ENCODE measurements at places on chromosomes 5 and 9.

DNA sequence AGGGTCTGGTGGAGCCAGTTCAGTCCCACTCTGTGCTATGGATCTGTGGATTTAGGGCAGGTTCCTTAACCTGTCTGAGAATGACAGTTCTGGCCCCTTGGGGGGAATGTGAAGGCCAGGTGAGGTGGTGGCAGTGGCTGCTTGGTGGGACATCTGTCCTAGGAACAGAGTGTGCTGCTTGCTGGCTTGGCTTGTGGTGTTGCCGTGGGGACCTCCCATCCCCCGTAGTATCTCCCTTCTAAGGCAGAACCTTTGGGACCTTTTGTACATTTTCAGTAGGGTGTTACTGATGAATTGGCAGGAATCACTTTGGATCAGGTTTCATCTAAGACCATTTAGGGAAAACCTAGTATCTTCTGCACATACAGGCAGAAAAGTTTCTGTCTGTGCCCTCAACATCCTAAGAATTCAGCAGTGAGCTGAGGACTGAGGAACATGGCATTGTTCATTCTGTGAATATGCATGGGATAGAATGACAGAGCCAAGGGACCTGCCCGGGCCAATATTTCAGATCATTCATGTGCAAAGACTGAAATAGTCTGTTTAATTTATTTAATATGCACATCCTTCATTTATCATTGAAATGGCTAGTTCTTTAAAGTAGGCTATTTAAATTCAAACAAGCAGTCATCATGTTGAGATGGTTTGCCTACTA is 64.6 kb downstream of the WNK2 start:
- no peak for DNase-seq

DNA sequence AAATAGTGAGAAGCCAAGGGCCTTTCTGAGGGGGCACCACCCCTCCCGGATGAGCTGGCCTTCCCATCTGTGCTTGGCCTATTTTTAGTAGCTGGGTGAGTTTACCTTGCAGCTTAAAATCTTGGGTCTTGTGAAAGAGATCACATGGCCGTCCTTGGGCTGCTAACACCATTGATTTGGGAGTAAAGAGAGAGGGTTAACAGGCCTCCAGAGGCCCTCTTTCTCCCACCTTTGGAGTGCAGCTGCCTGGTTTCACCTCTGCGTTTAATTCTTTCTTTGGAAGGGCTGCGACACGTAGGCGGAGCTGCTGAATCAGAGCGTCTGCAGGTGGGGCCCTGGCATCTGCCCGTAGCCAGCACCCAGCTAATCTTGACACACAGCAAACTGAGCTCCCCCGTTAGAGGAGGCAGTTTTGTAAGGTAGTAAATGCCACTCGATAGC is 12.8 kb downstream of the OLFM1 start:
- DNase-seq, result peak; percentile 71

DNA sequence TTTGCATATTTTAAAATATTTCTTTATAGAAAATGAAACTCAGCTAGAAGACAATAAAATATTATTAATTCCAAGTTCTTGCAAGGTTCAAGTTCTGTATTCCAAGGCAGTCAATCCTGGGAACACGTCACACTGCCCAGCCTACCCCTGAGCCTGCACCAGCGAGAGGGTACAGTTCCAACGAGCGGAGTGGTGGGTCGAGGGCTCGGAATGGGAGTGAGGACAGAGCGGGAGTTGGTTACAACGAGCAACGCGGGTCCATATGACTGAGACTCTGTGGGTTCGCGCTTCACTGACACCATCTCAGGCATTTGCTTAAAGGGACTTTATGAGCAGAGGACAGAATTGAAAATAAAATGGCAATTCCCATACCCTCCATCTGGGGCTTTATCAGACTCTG is 40.0 kb upstream of the SPTLC1 start:
- no peak for DNase-seq

GRCh38 chr5:107476783-107477182 is 194.0 kb downstream of the EFNA5 start:
- no peak for DNase-seq

DNA sequence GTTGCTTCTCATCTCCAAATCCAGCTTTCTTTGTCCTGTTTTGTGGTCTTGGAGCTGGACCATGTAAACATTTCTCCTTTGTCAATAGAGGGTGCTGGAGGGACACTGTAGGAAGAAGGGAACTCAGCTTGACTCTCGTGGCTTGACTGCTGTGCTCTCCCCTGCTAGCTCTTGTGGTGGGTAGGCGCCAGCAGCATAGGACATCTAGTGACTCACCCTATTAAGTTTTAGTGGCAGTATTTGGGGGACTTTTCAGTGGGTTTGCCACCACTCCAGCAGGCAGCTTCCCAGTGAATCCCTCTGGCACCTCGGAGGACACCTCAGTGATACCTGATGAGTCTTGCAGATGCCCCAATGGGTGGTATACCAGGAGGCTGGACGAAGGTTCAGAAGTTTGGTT is 97.8 kb downstream of the TSSK1B start:
- DNase-seq, result peak; percentile 61

GRCh38 chr9:129006328-129007034 is 21.6 kb downstream of the SH3GLB2 start:
- DNase-seq, result peak; percentile 90

DNA sequence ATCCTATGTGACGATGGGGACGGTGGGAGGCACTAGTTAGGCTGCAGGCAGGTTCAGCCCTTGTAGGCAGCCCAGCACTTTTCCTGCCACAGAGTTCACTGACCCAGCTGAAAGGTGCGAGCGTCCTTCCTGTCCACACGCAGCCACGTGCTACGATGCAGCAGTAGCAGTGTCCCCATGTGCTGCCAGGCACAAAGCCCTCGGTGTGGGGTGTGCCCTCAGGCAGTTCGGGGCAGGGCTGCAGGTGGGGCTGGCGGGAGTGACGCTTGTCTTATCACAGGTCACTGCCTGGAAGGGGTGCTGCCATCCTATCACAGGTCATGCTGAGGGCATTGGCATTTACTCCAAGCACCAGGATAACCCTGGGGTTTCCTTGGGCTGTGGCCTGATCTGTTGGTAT is 46.8 kb upstream of the CLPTM1L start:
- no peak for DNase-seq

GRCh38 chr5:94746731-94747124 is 128.3 kb downstream of the SLF1 start:
- DNase-seq, result no peak

DNA sequence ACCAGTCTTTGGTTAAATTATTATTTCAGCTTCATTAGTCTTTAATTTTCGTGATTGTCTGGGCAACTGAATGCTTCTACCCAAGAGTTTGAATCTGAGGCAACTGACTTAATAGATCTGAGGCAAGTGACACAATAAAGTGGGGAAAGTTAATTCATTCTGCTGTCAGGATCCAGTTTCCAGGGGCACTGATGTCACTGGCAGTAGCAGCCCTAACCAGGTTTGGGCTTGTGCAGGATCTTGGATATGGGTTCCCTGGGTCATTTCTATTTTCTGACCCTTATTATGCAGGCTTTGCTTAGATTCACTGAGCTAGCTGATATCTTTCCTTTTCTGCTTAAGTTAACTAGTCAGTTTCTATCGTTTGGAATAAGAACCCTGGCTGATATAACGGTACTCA is 9.6 kb downstream of the SREK1IP1 start:
- DNase-seq, result no peak

DNA sequence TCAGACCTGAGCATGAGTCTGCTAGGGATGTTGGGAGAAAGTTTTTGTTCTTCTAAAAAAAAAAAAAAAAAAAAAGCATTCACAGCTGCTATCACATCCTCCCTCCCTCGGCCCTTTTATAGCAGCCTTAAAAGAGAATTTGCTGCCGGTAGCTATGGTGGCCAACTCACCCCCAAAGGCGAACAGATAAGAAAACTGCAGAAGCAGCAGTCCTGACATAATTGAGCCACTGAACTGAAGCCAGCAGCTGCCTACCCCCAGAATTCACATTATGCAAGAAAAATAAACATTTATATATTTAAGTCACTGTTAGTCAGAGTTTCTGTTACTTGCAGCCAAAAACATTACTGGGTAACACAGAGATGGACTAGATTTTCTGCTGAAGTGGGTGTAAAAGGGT is 124.3 kb upstream of the SMARCA2 start:
- no peak for DNase-seq

DNA sequence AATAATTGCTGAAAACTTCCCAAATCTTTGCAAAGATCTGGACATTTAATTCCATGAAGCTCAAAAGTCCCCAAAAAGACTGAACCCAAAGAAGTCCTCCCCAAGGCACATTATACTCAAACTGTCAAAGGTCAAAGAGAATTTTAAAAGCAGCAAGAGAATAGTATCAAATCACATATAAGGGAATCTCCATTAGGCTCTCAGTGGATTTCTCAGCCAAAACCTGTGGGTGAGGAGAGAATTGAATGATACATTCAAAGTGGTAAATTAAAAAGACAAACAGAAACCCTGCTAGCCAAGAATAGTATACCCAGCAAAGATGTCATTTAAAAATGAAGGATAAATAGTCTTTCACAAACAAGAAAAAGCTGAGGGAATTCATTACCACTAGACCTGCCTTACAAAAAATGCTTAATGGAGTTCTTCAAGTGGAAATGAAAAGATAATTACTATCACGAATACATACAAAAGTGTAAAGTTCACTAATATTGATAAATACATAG is 134.1 kb downstream of the NDUFS4 start:
- no peak for DNase-seq

DNA sequence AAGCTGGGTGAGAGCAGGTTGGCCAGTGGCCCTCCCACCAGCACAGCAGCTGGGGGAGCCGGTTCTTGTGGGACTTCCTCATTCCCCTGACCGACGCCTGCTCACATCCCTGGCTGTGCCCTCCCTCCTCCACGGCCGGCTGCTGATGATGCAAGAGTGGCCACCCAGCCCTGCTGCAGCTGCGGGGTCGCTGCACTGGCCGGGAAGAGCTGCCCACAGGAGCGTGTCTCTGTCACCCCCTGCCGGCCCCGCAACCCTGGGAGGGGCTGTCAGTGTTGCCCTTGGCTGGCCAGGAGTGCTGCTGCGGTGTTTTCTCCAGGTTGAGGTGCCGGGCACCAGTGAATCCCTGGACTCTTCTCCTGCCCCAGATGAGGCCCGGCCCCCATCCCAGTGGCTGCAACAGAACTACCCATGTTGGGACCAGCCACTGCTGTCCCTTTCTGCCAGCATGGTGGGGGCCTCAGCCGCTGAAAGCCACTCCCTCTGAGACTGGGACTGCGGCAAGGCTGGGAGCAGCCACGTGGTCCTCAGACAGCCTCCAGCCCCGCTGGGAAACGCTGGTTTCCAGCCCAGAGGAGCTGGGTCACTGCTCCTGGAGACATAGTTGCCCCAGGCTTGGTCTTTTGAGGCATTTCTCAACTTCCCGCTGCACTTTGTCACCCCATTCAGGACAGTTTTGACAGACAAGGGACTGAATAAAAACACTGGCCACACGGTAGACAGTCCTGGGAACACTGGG is 739 bp downstream of the CARD9 start:
- DNase-seq, result no peak

DNA sequence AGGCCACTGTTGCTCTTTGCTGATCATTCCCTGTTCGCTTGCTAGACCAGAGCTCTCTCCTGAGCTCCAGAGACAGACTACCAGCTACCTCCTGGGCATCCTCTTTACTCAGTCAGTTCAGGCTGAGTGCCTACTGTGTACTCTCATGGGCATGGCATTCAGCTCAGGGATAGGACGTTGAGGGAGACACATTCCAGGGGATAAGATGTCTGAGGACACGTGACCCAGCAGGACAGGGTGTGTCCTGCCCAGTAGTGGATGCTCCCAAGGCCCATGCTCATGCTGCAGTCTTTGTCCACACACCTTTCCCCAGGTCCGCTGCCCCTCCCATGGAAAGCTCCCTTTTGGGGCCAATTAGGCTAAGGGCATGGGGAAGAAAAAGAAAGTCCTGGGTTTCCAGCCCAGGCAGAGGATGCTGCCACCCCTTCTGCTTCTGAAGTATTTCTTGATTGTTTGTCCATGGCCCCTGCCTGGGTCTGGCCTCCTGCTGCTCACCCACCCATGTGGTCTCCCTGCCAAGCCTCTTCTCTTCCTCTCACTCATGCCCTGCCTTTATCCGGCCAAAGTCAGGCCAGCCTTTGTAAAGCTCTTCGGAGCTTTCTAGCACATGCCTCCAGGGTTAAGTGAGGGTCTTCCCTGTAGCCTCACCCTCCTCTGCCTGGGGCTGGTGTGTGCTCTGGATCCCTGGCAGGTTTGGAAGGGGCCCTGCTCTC is 60.5 kb upstream of the PITX1 start:
- DNase-seq, result no peak

- no peak for DNase-seq
Measured at GRCh38 chr5:167950126-167950721, 341.2 kb upstream of the WWC1 start.

DNA sequence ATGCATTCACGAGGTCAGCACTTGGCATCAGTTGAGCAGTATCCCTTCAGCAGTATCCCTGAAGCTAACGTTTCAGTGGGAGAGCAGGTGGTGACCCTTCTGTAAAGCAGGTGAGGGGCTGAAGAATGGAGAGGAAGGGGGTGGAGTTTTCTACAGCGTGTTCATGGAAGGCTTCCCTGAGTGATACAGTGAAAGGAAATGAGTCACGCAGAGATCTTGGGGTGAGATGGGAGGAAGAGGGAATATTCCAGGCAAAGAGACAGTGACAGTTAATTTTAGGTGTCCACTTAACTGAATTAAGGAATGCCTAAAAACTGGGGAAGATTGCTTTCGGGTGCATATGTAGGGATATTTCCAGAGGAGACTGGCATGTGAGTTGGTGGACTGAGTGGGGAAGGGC is 25.7 kb downstream of the TAS2R1 start:
- no peak for DNase-seq

GRCh38 chr5:83265318-83265717 is 188.0 kb downstream of the XRCC4 start:
- DNase-seq, result no peak

DNA sequence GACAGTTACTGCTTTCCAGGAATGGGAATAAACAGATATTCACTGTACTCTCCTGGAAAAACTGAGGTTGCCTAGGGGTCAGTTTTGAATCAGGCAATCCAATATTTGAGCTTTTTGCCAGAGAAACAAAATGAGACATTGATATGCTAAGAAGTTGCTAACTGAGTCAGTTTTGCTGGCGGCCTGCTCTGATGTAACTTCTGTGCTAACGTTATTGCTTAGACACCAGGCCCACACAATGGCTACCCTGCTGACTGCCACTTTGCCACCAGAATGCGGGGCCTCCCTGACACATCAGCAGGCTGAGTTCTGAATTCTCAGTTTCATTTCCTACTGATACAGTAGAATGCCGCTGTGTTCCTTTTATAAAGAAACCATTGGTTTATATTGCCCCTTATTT is 18.2 kb upstream of the ZNF618 start:
- DNase-seq, result no peak

DNA sequence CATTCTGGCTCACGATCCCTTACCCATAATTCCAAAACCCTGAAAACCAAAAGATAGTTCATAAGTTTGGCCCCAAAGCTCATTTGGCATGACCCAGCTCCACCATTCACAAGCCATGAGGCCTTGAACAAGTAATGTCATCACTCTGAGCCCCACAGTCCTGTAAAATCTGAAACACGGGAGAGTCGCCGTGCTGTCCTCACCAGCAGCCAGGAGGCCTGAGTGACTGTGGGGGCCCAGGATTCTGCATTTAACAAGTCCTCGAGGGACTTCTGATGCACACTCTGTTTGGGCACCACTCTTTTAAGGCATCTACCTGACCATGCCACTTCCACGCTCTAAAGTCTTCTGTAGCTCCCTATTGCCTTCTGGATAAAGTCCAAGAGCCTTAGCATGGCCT is 40.8 kb downstream of the DUSP1 start:
- DNase-seq, result no peak
